ENCODE measurements at places on chromosomes 16 and 17. TPM values are rescaled to one million over a fixed set of nuclear protein-coding genes. Genes with fewer than 3 reads are reported as not detected.

DNA sequence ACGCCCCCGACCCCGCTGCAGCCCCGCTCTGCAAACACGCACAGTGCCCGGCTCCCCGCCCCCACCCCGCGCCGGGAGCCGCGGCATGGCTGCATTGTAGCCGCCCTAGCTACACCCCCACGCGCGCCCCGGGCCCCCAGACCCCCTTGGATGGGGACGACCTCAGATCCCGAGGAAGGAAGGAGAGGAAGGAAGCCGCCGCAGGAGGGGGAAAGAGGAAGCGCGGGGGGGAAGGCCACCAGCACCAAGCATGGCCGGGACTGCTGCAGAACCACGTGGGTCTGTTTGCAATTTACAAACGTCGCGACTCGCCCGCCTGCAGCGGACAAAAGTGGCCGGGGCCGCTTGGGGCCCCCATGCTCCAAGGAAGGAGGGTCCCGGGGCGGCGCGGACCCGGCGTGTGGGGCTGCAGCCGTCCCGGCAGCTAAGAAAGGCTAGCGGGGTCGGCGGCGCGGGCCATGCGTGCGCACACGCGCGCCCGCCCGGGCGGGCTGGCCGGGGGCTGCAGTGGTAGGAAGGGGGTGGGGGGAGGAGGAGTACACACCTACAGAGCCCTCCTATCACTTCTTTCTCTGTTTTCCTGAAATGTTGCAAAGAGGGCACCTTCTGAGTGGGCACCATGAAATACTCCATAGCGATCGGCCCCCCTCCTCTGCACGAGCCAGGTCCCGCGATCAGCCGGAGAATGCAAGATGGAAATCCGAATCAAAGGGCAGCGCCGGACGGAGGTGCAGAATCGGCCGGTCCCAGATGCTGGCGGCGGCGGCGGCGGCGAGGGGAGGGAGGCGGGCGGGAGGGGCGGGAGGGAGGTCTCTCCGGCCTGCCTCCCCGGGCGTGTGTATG is 488 bp downstream of the TFAP4 start:
- no peaks in the 10 kb centered on the region for H3K27me3 ChIP-seq
- peak; percentile 62 for DNase-seq
- peak overlapping the region; percentile 96 for H3K4me3 ChIP-seq

- H3K4me3 ChIP-seq = no peak overlapping the region
- no peaks in the 10 kb centered on the region for H3K36me3 ChIP-seq
- H3K4me1 ChIP-seq = no peaks in the 10 kb centered on the region
- no peaks in the 10 kb centered on the region for H3K27me3 ChIP-seq
Observed at GRCh38 chr17:17983376-17983775, 10.7 kb downstream of the DRC3 start.

DNA sequence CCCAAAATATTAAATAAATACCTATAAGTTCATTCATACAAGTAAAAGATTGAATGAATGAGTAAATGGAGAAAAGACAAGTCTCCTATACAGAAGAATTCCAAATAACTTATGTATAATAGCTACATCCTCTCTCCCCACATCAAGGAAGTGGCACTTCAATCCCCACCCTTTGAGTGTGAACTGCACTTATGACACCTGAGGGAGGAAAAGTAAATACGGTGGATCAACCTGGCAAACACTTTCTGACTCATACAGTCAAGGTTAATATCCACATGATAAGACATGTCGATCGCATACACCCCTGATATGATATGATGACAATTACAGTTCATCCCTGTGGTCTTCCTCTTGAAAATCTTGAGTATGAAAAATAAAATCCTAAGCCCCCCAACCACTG is 18.0 kb downstream of the SLFN12L start:
- H3K27me3 ChIP-seq = peaks cover 45% of the 10 kb centered on the region
- DNase-seq = no peak
- no peaks in the 10 kb centered on the region for H3K36me3 ChIP-seq
- no peak overlapping the region for H3K4me3 ChIP-seq

GRCh38 chr17:76197911-76198310 is 42.4 kb downstream of the RNF157 start:
- H3K27ac ChIP-seq = no peak overlapping the region
- no peak overlapping the region for H3K4me3 ChIP-seq
- no peaks in the 10 kb centered on the region for H3K36me3 ChIP-seq
- H3K4me1 ChIP-seq = no peaks in the 10 kb centered on the region

GRCh38 chr16:72214821-72215220 is 42.9 kb upstream of the PMFBP1 start:
- H3K4me1 ChIP-seq = peaks cover 4% of the 10 kb centered on the region
- no peak overlapping the region for H3K4me3 ChIP-seq
- no peaks in the 10 kb centered on the region for H3K36me3 ChIP-seq
- no peak overlapping the region for H3K27ac ChIP-seq

DNA sequence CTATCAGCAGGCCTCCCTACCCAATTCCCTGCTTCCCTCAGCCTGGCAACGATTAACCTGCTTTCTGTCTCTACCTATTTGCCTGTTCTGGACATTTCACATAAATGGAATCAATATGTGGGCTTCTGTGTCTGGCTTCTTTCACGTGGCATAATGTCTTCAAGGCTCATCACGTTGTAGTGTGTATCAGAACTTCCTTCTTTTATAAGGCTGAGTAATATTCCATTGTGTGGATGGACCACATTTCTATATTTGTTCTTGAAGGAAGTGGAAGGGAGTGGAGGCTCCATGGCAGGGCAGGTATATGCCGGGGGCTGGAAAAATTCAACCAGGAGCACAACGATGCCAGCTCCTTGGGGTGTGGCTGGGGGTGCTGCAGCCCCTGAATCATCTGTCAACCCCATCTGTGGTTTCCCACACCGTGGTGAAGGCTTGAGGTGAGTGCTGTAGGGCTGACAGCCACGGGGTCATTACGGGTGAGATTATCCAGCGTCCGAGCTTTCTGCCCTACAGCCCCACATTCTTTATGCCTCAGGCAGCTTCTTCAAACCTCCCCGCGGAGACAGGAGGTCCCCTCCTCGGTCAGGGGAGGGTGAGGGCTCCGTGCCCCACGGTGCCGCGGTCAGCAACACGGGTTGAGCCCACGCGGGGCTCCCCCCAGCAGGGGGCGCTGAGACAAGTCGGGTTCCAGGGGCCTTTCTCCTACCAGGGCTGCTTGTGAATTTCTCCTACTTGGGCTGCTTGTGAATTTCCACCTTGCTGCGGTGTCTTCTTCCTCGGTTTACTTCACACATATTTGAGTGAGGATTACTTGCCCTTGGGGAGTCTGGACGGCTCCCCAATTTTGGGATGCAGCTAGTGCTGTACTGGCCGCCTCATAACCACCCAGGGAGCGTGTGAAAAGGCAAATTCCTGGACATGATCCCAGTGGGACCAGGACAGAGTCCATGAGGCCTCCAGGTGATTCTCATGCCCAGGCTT is 18.3 kb upstream of the WFIKKN2 start:
- no peaks in the 10 kb centered on the region for H3K4me1 ChIP-seq
- H3K27ac ChIP-seq = no peak overlapping the region
- H3K4me3 ChIP-seq = no peak overlapping the region
- peak; percentile 22 for DNase-seq
- no peaks in the 10 kb centered on the region for H3K36me3 ChIP-seq
- no peaks in the 10 kb centered on the region for H3K27me3 ChIP-seq

The CACNG3 gene
- 0.01 TPM for polyA plus RNA-seq

The CD300LF gene
- polyA plus RNA-seq = 2.2 TPM

The TMC7 gene
- 7.7 TPM for polyA plus RNA-seq

The CTRB1 gene
- polyA plus RNA-seq = not detected

The RND2 gene
- polyA plus RNA-seq = 1.8 TPM
